DMS79 treated with DMSO at 0.1 percent for 48 hours (cell line): ENCODE measurements at places on chromosomes 12 and 14.

GRCh38 chr12:132665794-132666193 is 21.3 kb downstream of the POLE start:
- DNase-seq = no peak

- DNase-seq = no peak
Measured at GRCh38 chr14:100132903-100133510, 26.4 kb downstream of the DEGS2 start.

- DNase-seq = no peak
Measured at GRCh38 chr12:21541773-21542172, 15.7 kb downstream of the SPX start.

DNA sequence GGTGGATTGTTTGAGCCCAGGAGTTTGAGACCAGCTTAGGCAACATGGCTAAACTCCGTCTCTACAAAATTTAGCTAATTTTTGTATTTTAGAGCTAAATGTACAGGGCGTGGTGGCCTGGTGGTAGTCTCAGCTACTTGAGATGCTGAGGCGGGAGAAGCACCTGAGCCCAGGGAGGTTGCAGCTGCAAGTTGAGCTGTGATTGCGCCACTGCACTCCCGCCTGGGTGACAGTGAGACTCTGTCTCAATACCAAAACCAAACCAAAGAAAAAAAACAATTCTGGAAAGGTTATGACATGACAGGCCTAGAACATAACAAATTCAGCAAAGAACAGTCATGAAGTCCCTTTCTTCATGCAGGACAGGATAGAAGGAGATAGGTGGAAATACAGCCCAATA is 25.7 kb downstream of the WDR89 start:
- DNase-seq = no peak

DNA sequence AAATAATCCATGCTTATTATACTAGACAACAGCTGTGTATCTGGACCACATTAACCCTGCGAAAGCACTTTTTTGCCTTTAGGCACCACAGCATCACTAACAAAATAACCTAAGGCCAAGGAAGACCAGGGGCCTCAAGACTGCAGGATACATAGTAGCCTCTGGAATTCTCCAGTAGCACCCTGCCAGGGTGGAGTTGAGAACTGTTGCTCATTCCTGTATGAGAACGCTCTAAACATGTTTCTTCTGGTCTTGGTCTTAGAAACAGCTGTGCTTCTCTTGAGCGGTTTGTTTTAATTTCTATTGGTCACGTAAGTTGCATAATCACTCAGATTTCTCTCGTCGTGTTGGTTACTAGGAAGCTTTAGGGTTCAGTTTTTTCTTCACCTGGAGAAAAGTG is 7.9 kb downstream of the B4GALNT3 start:
- no peak for DNase-seq

DNA sequence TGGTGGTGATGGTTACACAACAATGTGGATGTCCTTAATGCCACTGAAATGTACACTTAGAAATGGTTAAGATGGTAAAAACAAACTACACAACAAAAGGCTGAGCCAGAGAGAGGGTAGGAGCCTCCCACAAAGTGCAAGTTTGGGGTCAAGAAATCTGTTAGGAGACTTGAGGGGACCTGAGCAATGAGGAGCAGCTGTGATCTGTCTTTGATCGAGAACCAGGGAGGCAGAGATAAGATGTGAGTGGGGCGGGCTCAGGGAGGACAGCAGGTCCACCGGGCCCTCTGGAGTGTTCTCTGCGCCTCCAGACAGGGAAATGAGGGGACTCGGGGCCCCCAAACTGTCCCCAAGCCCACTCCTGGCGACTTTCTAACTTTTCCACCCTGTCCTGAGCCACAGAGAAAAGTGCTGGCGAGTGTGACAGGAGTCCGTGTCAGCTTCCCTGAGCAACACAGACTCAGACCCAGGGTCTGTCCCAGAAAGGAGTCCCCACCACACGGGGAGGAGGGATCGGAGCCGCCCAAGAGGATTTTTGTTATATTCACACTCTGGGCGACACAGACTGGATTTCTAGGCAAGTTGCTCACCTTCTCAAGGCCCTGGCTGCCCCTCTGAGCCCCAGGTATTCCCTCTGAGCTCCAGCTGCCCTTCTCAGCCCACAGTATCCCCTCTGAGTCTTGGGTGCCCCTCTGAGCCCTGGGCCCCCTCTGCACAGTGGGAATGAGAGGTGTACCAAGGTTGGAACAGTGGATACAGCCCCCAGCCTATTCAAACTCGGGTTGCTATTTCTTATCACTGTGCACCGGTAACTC is 11.5 kb upstream of the SCARB1 start:
- DNase-seq = no peak

- DNase-seq = no peak
Measured at GRCh38 chr12:52585066-52585465, 11.4 kb upstream of the KRT74 start.

- DNase-seq = no peak
Measured at GRCh38 chr12:89645434-89645833, 63.2 kb downstream of the ATP2B1 start.

DNA sequence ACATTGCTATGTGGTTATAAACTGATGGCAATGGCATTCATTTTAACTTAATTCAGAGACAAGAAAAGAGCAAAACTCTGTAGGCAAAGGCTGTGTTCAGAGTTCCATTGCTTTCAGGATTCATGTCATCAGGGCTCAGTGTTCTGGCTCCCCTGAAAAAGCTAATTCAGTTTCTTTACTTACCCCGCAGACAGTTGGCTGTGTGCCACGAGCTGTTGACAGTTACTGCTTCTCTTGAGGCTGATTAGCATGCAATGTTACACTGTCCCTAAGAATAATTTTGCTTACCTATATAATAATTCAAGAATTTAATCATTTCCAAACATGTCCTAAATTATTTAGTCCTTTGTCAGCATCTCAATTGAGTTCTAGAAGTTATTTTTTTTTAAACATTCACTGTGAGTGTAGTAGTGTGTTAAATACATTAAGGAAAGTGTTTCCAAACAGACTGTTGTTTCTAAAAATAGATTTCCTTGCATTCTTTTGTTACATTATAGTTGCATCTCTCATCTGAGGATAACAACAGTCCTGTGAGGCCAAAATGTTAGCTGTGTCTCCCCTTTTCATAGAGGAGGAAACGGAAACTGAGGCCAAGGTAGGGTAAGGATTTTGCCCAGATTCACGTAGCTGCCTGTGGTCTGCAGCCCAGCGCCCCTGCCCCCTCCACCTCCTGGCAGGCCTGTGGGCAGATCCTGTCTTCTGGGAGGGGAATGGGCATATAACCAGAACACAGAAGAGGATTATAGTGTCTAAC is 98.6 kb downstream of the PELI2 start:
- peak; percentile 85 for DNase-seq

GRCh38 chr14:89681086-89682018 is 264.3 kb upstream of the FOXN3 start:
- no peak for DNase-seq

- DNase-seq = no peak
Measured at GRCh38 chr12:118033323-118033722, 16.8 kb downstream of the RFC5 start.

DNA sequence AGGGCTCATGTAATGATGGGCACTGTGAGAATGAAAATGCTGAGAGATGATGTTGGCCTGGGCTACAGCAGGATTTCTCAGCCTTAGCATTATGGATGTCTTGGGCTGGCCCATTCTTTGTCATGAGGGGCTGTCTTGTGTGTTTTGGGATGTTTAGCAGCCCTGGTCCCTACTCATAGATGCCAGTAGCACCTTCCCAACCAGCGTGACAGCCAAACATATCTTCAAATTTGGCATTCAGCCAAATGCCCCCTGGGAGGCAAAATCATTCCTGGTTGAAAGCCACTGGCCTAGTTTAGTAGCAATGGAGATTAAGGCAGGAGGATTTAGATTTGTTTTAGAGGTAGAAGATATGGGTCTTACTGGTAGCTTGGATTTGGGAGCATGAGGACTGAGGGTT is 26.6 kb downstream of the UBE3B start:
- DNase-seq = peak; percentile 44

DNA sequence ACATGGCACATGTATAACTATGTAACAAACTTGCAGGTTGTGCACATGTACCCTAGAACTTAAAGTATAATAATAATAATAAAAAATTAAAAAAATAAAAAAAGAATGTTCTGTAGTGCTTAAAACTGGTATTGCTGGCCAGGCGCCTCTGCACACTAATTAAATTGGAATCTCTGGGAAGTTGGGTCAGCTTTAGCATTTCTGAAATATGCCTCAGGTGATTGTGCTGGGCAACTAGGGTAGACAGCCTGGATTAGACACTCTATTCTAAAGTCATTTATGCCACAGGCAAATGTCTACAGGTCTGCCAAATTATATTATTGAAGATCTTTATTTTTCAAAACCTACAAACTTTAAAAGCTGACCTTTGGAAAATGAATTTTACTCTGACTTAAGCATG is 55.3 kb downstream of the PPM1H start:
- no peak for DNase-seq

- no peak for DNase-seq
Measured at GRCh38 chr12:66697404-66697803, 18.5 kb upstream of the GRIP1 start.

DNA sequence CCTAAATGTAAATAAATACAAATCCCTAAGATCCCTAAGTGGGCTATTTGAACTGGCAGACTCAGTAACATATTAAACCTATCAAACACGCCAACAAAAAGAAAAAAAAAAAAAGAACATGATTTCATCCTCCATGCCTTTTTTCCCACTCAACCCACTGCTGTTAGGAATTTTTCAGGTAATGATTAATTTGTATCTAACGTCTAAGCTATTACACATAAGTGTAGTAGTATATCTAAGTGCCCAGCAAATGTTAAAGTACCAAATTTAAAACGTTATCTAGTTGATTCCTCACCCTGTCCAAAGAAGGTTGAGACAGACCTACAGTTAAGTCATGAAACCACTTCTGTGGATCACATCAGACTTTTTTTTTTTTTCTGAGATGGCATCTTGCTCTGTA is 16.4 kb upstream of the ARID4A start:
- DNase-seq = no peak

GRCh38 chr12:106276032-106276740 is 26.3 kb upstream of the TCP11L2 start:
- no peak for DNase-seq

DNA sequence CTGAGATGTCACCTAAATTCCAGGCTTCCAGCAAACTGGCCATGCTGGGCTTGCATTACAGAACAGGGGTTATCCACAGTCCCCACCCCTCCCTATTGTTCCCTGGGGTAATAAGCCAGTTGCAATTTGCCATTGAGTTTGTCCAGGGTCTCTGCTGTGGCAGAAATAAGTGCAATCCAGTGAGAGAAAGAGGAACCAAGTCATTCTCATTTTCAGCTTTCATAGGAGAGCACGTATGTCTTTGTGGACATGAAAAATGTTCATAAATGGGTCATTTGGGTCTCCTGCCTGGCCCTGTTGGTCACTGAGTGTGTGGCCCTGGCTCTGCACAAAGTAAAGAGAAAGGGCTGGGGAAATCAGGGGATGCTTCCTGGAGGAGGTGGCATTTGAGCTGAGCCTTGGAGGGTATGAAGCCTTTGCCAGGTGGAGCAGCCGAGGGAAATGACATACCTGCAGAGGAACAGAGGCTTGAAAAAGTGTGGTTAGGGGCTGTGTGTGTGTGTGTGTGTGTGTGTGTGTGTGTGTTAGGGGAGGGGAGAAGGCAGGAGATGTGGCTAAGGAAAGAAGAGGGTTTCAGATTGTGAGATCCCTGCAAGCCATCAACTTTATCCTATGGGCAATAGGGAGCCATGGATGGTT is 29.3 kb downstream of the CMKLR1 start:
- DNase-seq = no peak

DNA sequence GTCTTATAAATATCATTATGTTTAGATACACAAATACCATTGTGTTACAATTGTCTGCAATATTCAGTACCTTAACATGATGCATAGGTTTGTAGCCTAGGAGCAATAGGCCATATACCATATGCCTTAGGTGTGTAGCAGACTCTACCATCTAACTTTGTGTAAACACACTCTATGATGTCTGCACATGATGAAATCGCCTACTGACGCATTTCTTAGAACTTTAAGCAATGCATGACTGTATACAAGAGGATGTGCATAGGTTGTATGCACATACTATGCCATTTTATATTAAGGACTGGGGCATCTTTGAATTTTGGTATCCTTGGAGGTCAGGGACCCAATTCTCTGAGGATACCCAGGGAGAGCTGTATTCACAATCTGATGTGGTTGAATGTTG is 10.1 kb upstream of the BTG1 start:
- DNase-seq = no peak

DNA sequence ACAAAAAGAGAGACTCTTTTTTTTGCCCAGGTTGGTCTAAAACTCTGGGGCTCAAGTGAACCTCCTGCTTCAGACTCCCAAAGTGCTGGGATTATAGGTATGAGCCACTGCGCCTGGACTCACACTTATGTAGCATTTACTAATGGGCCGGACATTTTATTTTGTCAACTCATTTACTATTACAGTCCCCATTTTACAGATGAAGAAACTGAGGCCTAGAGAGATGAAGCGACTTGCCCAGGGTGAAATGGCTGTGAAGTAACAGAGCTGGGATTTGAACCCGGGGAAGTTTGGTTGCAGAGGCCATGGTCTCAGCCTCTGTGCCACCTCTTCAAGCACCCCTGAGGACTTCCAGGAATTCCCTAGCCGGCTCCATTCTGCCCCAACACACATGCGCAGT is 9.4 kb downstream of the HPD start:
- DNase-seq = no peak

DNA sequence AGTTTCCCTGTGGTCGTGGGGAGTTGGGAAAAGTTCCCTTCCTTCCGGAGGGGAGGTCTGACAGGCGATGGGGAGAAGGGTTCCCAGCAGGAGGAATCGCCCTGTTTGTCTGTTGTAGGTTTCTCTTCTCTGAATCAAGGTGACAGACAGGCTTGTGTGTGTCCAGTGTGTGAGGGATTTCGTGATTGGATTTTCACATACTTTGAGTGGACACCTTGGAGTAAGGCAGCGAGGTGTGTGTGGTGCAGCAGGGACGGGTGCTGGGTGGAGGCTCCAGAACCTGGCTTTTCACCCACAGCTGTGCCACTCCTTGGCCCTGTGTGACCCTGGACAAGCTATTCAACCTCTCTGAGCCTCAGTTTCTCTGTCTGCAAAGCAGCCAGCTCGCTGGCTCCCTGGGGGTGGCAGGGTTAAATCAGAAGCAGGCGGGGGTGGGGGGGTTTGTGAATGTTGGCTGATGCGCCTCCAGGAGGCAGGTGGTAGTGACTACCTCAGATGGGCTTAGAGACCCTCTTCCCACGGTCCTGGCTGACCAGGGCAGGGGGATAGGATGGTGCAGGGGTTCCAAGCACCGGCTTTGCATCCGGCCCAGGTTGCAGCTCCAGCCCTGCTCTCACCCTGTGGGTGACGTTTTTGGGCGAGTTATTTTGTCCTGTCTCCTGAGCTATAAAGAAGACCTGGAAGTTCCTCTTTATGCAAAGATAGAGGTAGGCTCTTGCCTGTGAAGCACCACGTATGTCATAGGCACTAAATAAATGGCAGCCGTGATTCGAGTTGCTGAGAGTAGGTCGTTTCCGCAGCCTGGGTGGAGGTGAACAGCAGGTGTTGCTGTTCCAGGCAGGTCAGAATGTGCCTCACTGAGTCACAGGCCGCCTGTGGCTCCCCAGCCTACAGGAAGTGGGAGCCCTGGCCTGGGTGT is 679 bp downstream of the BDKRB2 start:
- no peak for DNase-seq

- DNase-seq = peak; percentile 71
Measured at GRCh38 chr14:96297000-96297399, 41.0 kb downstream of the BDKRB1 start.

GRCh38 chr14:30521899-30522736 is 36.8 kb upstream of the G2E3 start:
- peak; percentile 80 for DNase-seq

- DNase-seq = no peak
Measured at GRCh38 chr14:76525106-76525821, 149.3 kb downstream of the ESRRB start.

GRCh38 chr14:52553002-52553670 is 500 bp downstream of the GPR137C start:
- peak; percentile 57 for DNase-seq
